ENCODE measurements at places on chromosomes 7 and 10.

GRCh38 chr7:21160401-21160800, 267.5 kb upstream of the SP4 start:
- no peak for DNase-seq

DNA sequence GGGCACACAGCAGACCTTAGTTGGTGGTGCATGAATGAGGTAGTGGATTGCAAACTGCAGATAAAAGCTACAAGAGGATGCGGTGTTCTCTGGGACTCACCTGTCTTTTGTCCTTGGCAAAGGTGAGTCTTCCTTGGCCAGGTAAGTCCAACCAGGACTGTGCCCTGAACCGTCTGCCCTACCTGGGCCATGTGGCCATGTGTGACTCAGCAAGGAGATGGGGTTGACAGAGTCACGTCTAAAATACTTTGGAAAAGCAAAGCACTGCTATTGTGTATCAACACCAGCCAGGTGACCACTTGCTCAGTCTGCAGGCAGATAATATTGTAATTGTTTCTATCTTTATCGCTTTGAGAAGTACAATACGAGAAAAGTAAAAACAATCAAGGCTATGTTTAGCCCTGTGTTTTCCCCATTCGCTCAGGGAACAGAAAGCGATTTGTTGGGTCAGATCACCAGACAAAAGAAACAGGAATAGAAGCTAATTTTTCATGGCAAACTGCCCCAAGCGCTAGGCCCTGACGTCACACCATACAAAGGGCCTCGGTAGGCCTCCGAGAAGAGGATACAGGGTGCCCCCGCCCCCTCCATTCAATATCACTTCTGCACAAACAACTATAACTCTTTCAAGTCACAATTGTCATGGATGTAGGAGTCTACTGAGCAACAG, 57.3 kb downstream of the FAM53B start:
- DNase-seq, result no peak

- DNase-seq, result no peak
Measured at GRCh38 chr10:73559590-73559989, 31.6 kb downstream of the USP54 start.

DNA sequence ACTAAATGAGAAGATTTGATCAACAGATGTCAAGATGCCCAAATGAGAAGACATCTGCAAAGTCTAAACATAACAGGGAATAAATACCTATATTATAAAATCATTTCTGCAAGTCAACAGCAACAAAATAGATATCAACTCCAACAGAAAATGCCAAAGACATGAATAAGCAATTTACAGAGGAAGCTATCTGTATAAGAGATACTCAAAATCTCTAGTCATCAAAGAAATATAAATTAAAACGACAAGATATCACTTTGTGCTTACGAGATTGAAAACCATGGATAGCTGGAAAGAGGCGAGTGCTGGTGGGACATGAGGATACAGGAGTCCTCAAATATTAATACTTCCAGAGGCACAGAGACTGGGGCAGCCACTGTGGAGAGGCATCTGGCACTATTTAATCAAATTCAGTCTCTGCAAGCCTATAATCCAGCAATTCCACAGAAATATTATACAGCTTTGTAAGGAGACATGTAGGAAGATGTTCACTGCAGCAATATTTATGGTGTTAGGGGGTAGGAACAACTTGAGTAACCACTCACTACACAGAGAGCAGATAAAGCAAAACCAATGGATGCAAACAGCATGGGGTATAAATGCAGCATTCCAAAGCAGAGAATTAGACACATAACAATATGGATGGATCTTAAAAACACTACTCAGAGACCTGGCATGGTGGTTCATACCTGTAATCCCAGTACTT, 4.8 kb downstream of the DNMBP start:
- no peak for DNase-seq

- DNase-seq, result no peak
Measured at GRCh38 chr7:91247500-91247899, 16.7 kb upstream of the FZD1 start.

DNA sequence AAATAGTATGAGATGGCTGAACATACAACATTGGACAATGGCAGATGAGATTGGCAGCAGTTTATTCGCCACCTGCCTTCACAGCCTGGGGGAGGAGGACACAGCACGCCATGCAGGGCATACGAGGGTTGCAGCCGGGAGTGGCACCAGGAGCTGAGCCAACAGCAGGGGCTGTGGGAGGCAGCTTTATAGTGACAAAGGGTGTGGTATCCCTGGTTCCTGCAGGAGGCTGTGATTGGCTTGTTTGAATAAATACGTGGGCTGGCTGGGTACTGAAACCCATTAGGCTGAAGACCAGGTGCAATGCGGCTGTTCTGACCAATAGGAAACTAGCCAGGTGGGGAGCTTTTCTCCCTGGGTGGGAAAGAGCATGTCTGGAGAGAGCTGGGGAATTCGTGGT, 68.9 kb upstream of the LEP start:
- no peak for DNase-seq

- no peak for DNase-seq
Measured at GRCh38 chr7:132475037-132475668, 101.1 kb downstream of the PLXNA4 start.

DNA sequence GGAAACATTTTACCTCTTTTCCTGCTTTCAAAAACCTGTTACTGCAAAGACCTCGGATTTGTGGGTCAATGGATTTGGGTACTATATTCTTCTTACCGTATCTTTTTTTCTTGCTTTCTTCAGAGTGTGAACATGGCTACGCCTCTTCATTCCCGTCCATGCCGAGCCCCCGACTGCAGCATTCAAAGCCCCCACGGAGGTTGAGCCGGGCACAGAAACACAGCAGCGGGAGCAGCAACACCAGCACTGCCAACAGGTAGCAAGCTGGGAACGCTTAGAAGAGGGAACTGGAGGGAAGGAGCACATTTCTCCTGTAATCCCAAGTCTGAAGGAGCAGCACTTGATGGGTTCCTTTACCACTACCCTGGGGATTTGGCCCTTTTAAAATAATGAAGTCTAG, 20.7 kb downstream of the MXI1 start:
- DNase-seq, result no peak

DNA sequence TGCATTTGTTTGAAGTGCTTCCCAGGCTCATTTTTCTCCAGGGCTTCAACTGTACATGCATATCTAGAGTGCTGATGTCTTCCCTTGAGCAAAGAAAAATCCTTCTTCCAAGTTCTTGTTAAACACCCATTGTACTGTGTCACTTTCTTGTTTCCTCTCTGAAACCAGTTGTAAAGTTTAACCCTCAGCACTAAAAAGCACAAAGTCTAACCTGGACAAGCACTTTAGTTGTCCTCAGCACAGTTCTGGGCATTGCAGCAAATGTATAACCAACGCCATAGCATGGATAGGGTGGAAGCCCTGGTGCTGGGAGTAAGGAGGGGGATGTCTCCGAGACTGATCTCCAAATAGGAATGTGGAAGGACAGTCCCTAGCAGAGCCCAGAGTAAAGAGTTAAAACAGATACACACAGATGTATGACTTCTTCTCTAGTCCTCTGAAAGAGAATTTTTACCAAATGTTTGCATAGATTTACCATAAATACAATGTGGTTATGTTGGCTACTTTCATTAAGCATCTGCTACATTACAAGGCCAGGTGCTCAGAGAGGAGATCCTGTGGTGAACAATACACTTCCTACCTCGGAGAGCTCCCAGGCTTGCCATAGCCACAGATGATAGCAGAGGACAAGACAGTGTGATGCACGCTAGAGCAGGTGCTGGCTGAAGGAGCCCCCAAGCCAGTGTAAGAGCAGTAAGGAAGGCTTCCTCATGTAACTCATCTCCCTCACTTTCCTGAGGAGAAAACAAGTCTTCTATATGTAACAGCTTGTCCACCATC, 57.0 kb downstream of the DNAJC12 start:
- DNase-seq, result no peak

DNA sequence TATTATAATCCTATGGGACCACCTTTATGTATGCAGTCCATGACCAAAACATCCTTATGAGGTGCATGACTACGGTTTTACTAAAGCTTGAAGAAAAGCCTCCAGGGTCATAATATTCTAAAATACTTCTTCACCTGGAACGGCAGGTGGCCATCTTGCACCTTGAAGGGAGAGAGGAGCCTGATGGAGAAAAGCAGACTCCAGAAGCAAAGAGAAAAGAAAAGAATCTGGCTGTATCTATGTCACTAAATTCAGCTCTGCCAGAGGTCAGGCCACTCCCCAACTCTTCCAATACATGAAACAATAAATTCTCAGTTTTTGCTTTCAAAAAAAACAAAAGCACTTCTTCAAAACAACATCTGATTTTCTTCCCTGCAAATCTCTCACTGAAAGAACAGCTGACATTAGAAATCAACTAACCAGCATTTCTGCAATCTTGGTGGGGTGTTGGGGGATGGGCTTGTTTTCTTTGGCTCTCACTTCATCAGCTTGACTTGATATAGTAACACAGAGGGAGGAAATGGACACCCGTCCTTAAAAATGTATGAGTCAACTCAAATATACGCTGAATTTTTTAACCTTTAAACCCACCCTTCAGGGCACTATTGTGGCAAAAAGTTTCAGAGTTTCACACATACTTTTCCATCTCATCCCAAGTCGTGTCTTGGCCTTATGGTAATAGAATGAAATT, 21.7 kb downstream of the HIBADH start:
- no peak for DNase-seq

- DNase-seq, result no peak
Measured at GRCh38 chr7:86202833-86203232, 440.9 kb upstream of the GRM3 start.

- DNase-seq, result no peak
Measured at GRCh38 chr10:114115661-114116445, 58.1 kb downstream of the CCDC186 start.

DNA sequence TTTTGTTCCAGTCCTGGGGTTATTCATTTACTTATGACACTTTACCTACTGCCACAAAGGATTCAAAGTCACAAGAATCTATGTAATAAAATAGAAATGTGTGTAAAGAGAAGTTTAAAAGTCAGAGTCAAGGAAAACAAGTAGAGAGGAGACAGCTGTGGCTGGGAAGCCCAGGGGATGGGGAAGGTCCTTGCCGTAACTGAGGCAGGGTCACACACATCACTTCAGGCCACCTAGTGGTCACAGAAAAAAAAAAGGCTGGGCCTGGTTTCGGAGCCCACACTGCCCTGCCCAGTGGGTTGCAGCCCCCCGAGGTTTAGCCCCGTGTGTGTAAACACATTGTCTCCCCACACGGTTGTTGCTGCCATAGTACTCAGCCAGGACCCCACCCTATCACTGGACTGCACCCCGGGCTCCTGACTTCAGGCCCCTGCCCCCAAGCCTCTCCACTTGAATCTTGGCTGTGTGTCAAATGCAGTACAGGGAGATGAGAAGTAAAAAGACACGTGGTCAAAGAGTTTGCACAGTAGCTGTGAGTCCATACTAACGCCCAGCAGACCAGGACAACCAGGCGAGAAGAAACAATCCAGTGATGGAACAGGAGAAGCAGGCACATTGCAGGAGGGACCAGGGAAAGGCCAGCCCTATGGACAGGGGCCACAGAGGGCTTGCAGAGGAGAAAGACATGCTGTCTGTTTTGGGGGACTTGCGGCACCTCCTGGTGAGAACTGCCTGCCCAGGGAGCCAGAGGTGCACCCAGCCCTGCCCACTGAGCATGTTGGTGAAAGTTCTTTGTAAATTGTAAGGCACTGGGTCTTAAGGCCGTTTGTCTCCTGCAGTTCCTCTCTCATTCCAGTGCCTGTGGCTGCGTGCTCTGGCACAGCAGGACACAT, 91.4 kb upstream of the MACROH2A2 start:
- no peak for DNase-seq

DNA sequence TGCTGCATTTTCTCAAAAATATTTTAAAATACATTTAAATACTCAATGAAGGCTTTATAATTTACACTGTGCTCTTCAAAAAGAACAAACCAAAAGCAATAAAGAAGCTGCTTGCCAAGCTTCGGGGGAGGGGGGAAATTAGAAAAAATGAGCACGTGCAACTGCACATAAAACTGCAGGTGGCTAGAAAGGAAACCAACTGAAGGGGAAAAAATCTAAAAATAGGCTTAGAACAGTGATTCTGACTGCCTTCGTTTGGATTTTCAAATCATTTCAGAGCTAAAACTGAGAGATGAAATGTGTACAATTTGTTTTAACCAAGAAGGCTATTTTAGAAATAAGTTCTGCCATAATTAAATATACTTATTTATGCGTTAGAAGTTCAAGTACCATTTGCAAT, 61.4 kb downstream of the ABI1 start:
- no peak for DNase-seq

- DNase-seq, result no peak
Measured at GRCh38 chr7:84181628-84182027, 13.0 kb downstream of the SEMA3A start.

DNA sequence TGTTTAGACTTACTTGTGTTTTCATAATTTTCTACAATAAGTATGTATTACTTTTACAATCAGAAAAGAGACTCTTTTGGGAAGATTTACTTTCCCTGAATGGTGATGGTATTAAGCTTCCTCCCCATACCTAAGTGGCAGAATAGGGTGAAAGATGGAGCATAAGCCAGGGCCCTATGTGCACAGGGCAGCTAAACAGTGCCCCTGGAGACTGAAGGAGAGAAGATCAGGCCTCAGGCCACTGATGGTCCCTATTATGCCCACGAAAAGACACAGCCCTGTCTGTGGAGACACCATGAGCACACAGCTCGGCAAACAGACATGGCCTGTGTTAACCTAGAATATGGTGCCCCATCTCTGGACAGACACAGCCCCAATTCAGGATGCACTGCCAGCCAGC, 139.4 kb downstream of the OAT start:
- DNase-seq, result no peak

- DNase-seq, result no peak
Measured at GRCh38 chr10:125038637-125039036, 96.7 kb downstream of the ZRANB1 start.

DNA sequence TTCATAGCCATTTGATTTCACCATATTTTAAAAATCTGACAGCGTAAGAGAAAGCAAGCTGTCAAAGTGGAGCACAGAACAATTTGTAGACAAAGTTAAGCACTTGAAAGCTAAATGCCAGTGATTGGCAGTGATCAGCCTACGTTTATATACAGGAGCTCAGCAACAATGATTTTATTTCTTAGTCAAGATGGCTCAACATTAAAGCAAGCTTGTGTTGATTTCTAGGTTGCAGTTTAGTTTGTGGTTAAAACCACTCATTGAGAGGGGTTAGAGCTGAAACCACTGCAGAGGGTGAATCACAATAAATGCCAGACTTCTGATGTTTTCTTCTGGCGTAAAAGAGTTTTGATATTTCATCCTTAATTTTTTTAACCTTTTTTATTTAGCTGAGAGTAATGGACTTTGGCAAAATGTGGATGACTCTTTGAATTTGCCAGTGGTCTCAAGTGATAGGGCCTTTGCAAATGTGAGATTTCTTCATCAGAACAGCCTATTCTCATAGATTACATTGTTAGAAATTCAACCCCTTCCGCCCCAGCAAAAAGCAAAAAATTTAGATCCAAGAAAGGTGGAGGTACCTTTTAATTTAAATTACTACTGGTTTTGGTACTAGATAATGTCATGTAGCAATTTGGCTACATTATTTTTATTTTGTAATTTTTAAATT, 73.8 kb downstream of the SHOC2 start:
- no peak for DNase-seq

DNA sequence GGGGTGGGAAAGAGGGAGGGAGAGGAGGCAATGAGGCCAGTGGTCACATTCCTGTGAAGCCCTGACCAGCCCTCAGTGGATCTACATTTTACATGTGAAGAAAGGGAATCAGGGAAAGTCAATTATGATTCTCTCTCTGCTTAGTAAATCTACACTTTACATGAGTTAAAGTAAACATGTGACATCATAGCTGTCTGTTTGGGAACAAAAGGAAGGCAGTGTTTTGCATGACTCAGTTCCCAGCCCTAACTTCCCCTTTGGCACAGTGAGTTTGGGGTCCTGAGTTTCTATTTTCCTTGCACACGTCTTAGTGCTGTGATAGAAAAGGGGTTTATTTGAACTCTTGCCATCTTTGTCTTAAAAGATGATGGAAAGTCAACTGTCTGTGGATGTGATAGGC, 615.1 kb downstream of the SDK1 start:
- DNase-seq, result no peak
